ENCODE measurements at places on chromosomes 2 and 18. TPM values are rescaled to one million over a fixed set of nuclear protein-coding genes. Genes with fewer than 3 reads are reported as not detected.

DNA sequence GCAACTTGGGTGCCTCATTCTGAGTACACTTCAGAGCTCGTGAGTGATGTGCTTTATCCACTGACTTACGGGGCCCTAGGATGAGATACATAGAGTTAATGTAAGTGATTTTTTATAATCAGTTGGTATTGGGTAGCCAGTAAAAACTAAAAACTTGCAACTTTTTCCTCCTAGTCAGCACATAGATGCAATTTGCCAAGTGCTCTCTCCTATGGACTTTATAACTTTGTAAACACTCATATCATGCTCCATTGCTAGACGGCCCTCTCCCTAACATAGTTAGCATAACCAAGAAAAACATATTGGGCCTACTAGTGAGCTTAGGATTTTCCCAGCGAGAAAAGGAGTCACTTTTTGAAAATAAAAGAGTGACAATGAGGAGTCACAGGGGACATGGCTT lies 60.4 kb downstream of the PLB1 start:
- H3K4me3 ChIP-seq, result no peak overlapping the region
- H3K4me1 ChIP-seq, result no peaks in the 10 kb centered on the region
- no peak overlapping the region for H3K27ac ChIP-seq

GRCh38 chr2:242030226-242030575 lies 160.7 kb downstream of the RTP5 start:
- no peaks in the 10 kb centered on the region for H3K27me3 ChIP-seq
- H3K36me3 ChIP-seq, result no peaks in the 10 kb centered on the region
- H3K4me3 ChIP-seq, result no peak overlapping the region
- H3K27ac ChIP-seq, result no peak overlapping the region
- no peak for DNase-seq
- H3K4me1 ChIP-seq, result peaks cover 6% of the 10 kb centered on the region

GRCh38 chr18:46424898-46425297 lies 232.1 kb downstream of the LOXHD1 start:
- no peak for DNase-seq
- no peaks in the 10 kb centered on the region for H3K27me3 ChIP-seq
- H3K4me1 ChIP-seq, result no peaks in the 10 kb centered on the region
- H3K36me3 ChIP-seq, result no peaks in the 10 kb centered on the region
- H3K27ac ChIP-seq, result no peak overlapping the region
- H3K4me3 ChIP-seq, result no peak overlapping the region

- H3K27ac ChIP-seq, result no peak overlapping the region
- H3K27me3 ChIP-seq, result no peaks in the 10 kb centered on the region
- no peaks in the 10 kb centered on the region for H3K36me3 ChIP-seq
- H3K4me1 ChIP-seq, result no peaks in the 10 kb centered on the region
- DNase-seq, result no peak
These were observed 203.3 kb downstream of the TCF4 start for GRCh38 chr18:55384551-55385275.

- H3K36me3 ChIP-seq, result no peaks in the 10 kb centered on the region
- H3K27ac ChIP-seq, result no peak overlapping the region
- H3K4me3 ChIP-seq, result no peak overlapping the region
- no peaks in the 10 kb centered on the region for H3K27me3 ChIP-seq
- no peak for DNase-seq
These were observed 49.8 kb upstream of the ALPP start for GRCh38 chr2:232328516-232329460.

DNA sequence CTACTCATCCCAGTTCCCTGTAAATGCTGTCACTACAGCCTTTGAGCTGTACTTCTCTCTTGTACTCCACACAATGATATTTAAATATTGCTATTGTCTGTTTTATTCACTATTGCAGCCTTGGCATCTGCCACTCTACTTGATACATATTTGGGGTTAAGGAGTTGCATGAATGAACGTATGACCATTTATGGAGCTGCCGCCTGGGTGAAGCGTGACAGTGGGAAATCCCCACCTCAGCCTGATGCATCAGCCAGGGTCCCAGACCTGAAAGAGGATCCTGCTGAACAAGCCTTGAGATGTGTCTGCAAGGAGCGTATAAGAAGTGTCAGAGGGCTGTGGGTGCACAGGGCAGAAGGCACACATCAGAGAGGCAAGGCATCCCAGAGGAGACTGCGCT lies 39.1 kb downstream of the MRPL35 start:
- no peak overlapping the region for H3K4me3 ChIP-seq
- H3K27ac ChIP-seq, result no peak overlapping the region
- peak; percentile 27 for DNase-seq
- no peaks in the 10 kb centered on the region for H3K36me3 ChIP-seq
- H3K27me3 ChIP-seq, result no peaks in the 10 kb centered on the region
- no peaks in the 10 kb centered on the region for H3K4me1 ChIP-seq

- no peaks in the 10 kb centered on the region for H3K36me3 ChIP-seq
- no peak for DNase-seq
- H3K27me3 ChIP-seq, result no peaks in the 10 kb centered on the region
- no peak overlapping the region for H3K27ac ChIP-seq
These were observed 49.6 kb upstream of the ZNF638 start for GRCh38 chr2:71281950-71282349.

GRCh38 chr2:201432621-201433393 lies 18.5 kb downstream of the TRAK2 start:
- H3K4me3 ChIP-seq, result no peak overlapping the region
- H3K27me3 ChIP-seq, result no peaks in the 10 kb centered on the region
- H3K36me3 ChIP-seq, result no peaks in the 10 kb centered on the region
- H3K4me1 ChIP-seq, result peaks cover 9% of the 10 kb centered on the region

DNA sequence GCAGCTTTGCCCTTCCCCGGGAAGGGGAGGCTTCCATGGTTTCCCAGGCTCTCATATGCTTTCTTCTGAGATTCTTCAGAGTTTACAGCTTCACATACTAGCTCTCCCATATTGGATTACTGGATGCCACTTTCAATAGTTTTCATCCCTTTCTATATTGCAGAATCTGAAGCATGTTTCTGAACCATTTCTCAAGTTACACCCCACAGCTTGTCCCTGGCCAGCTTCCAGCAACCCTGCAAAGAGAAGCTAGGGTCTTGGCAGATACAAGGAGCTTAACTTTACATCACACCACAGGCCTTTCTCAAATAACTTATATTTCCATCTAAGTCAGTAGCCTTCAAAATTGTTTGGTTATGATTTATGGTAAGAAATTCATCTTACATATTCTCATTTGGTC lies 39.6 kb downstream of the LHCGR start:
- DNase-seq, result no peak
- H3K4me1 ChIP-seq, result no peaks in the 10 kb centered on the region
- no peaks in the 10 kb centered on the region for H3K27me3 ChIP-seq
- H3K4me3 ChIP-seq, result no peak overlapping the region
- no peaks in the 10 kb centered on the region for H3K36me3 ChIP-seq

DNA sequence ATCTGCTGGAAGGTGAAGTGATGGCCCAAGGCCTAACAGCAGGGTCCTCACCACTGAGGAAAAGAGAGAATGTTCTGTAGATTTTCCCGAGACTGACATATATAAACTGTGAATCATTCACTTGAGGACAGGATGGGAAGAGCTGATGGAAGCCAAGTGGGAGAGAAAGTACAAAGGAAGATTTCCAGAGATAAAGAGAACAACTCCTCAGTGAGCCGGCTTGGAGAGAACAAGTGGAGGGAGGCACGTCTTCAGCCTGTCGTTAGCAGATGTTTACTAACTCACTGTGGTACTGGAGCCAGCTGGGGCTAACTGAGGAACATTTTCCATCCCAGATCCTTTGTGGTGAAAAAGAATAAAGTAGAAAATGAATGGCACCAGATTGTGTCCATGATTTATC lies 552.9 kb upstream of the TNP1 start:
- no peaks in the 10 kb centered on the region for H3K36me3 ChIP-seq
- no peak overlapping the region for H3K27ac ChIP-seq
- H3K4me1 ChIP-seq, result peaks cover 3% of the 10 kb centered on the region
- H3K27me3 ChIP-seq, result peaks cover 7% of the 10 kb centered on the region

DNA sequence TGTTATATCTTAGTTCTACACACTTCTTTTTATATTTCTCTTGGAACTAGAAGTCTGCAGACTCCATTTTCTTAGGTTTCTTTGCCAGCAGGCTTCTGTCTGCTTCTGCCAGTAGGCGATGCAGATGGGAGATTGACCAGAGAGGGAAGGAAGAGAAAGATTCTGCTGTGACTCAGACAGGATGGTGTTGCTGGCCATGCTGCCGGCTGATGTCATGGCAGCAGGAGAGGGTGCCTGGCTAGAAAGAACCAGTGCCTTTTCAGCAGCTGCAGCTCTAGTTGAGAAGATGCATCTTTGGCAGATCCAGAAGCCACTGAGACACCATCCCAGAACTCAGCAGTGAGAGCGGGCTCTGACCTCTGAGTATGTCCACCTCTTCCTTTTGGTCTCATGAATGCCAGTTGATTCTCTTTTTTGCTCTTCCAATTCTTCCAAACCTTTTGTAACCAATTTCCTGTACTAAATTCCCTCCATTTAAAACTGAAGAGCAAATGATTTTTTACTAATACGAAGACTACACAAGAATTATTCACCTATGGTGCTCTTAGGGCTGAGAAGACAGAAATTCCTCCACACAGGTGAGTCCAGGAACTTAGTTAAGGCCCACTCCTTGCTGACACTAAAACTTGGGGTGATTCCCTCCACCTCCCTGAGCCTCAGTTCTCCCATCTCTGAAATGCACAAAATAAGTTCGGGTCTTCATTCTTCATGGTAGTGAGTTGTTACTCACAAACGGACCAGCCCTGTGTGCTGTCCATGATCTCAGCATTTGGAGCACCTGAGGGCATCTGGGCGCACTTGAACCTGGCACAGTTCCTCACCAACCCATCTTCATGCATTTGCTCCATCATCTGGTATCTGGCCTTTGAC lies 200.7 kb downstream of the MYCN start:
- peak; percentile 0 for DNase-seq
- no peaks in the 10 kb centered on the region for H3K27me3 ChIP-seq
- H3K27ac ChIP-seq, result no peak overlapping the region
- no peak overlapping the region for H3K4me3 ChIP-seq

DNA sequence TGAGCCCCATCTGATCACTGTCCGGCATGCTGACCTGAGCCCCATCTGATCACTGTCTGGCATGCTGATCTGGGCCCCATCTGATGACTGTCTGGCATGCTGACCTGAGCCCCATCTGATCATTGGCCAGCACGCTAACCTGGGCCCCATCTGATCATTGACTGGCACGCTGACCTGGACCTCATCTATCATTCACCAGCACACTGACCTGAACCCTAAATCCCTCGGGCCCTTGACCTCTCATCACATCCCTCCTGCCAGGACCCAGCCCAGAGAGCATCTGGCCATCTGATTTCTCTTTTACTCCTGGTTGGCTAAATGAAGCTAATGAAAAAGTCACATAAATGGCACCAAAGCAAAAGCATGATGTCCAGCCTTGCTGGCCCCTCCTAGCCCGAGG lies 207.1 kb downstream of the NDUFA10 start:
- no peak overlapping the region for H3K27ac ChIP-seq
- H3K4me3 ChIP-seq, result no peak overlapping the region
- H3K36me3 ChIP-seq, result no peaks in the 10 kb centered on the region
- H3K4me1 ChIP-seq, result no peaks in the 10 kb centered on the region
- no peak for DNase-seq
- H3K27me3 ChIP-seq, result no peaks in the 10 kb centered on the region

DNA sequence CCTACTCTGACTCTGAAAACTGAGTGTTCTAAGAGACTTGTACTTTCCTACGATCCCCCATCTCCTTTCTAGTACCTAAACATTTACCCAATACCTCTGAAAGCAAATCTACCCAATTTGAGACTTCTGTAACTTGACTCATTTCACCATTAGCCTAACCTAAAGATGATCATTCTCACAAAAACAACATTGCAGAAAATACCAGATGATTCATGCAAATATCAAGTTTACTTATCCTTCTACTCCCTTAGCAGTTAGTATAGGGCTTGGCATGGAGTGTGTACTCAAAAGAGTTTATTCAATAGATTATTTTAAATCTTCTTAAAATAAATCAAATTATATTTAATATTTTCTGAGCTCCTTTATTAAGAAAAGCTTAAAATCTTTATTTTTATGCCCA lies 89.6 kb downstream of the NR4A2 start:
- H3K4me1 ChIP-seq, result no peaks in the 10 kb centered on the region
- H3K36me3 ChIP-seq, result no peaks in the 10 kb centered on the region
- no peaks in the 10 kb centered on the region for H3K27me3 ChIP-seq
- H3K27ac ChIP-seq, result no peak overlapping the region

DNA sequence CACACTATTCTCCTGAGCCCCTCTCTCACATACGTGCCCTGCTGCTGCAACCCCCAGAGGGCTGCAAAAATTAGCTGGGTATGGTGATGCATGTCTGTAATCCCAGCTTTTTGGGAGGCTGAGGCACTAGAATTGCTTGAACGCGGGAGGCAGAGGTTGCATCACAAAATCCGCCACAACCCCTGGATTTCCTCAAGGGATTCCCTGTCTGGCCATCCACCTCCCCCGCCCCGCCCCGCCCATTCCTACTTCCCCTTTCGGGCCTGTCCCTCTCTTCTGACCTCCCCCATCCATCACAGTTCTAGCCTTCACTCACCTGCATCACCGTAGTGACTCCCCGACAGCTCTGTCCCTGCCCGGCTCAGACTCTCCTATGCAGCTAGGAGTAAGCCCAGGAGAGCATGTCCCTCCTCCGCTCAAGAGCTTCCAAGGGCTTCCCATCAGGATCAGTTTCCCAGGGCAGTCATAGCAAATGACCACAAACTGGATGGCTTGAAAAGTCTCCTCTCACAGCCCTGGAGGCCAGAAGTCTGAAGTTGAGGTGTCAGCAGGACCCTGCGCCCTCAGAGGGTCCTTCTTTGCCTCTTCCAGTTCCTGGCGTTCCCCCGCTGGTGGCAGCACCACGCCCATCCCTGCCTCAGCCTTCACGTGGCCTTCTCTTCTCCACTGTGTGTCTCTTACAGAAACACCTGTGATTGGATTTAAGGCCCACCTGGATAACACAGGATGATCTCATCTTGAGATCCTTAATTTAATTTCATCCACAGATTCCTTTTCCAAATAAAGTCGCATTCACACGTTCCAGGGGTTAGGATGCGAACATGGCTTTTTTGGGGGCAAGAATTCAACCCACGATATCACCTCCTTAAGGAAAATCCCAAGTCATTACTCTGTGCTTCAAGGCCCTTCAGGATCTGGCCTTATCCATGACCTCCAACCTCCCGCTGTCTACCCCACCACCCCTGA lies 58.5 kb downstream of the HS1BP3 start:
- peaks cover 38% of the 10 kb centered on the region for H3K4me1 ChIP-seq
- H3K4me3 ChIP-seq, result no peak overlapping the region
- no peaks in the 10 kb centered on the region for H3K27me3 ChIP-seq
- no peaks in the 10 kb centered on the region for H3K36me3 ChIP-seq
- DNase-seq, result peak; percentile 43
- no peak overlapping the region for H3K27ac ChIP-seq

The ANTXR1 gene
- polyA plus RNA-seq, result not detected

The CCDC102B gene
- polyA plus RNA-seq, result 1.4 TPM

The FN1 gene
- 0.23 TPM for polyA plus RNA-seq

The LRRC30 gene
- polyA plus RNA-seq, result not detected

The OXER1 gene
- polyA plus RNA-seq, result 13.3 TPM

The GALNT5 gene
- not detected for polyA plus RNA-seq

The SPHKAP gene
- not detected for polyA plus RNA-seq

The OSBPL1A gene
- polyA plus RNA-seq, result 6.3 TPM

The REG3G gene
- not detected for polyA plus RNA-seq

The SULT1C4 gene
- not detected for polyA plus RNA-seq

The SCN3A gene
- polyA plus RNA-seq, result not detected

Measured in CD14-positive monocyte (primary cell).